ENCODE measurements at places on chromosomes 6 and 20.

DNA sequence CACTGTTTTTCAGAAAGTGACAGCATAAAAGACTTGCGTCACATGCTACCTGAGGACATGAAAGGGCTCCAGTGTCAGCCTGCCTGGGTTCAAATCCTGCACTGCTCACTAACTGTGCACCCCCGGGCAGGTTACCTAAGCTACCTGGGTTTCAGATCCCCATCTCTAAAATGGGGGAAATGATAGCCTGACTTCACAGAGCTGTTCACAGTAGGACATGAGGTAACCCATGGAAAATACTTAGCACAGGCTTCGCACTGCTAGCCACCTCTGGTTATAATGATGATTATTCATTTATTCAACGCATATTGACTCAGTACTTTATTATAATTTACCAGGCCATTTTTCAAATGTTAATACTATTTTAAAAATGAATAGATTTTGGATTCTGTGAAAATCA lies 23.0 kb downstream of the TBC1D7 start:
- H3K4me1 ChIP-seq = peaks cover 23% of the 10 kb centered on the region
- H3K27me3 ChIP-seq = no peaks in the 10 kb centered on the region
- H3K36me3 ChIP-seq = peaks cover 46% of the 10 kb centered on the region
- no peak overlapping the region for H3K27ac ChIP-seq

DNA sequence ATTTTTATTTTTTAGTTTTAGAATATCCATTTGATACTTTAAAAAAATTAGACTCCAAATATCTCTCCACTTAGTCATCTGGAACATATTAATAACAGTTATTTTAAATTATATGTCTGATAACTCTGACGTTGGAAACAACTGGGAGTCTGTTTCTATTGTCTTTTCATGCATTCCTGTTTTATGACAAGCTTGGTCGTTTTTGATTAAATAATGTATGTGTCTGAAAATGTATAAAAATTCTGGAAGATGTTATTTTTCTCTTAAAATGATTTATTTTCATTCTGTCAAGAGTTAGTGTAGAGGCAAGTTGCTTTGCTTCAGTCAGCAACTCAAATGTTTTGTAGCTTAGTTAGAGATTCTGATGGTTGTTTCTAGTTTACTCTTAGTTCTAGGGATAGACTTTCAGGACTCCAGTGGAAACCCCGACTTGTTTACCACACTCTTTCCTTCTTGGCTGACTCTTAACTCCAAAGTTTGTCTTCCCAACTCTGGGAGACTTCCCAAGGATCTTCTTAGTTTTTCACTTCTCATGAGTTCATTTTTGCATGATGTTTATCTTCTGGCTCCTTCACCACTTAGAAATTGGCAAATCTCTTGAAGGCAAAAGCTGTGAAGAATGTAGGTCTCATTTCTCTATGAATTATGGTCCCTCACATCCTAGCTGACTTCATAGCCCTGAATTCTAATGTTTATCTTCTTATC lies 190.9 kb downstream of the LAMA2 start:
- H3K27ac ChIP-seq = no peak overlapping the region
- H3K4me3 ChIP-seq = no peak overlapping the region
- no peaks in the 10 kb centered on the region for H3K27me3 ChIP-seq
- no peak for DNase-seq
- H3K4me1 ChIP-seq = no peaks in the 10 kb centered on the region
- H3K36me3 ChIP-seq = no peaks in the 10 kb centered on the region

DNA sequence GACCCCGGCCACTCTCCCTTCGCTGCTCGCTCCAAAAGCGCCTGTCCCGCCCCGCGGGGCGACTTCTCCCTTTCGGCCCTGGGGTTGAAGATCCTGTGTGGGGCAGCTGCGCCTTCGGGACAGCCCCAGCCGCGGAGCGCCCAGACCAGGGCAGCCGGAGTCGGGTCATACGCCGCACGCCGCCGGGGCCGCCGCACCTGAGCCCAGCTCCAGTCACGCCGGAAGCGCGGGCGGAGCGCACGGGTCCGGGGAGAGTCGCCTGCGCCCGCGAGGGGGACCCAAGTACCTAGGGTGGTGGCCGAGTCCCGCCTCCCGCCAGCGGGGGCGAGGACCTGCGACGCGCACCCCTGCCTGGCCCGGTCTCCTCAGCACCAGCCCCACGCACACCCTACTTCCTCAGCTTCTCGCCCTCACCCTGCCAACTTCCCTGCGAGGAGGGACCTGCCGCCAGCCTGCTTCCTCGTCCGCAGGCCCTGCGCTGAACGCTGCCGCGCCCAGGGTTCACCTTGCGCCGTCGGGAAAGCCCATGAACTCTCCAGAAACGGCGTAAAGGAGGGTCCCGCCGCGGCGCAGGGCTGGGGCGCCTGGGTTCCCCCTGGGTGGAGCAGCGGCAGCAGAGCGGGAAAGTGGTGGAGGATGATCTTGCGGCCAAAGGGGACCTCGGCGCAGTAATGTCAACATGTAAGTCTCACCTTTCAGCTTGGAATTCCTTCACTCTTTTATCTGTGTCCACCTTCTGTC lies at the start of gene ADGRG6:
Gene ADGRG6 (plus strand): TSS at position 357 of the 741 bp plus-strand sequence. CDS start 323 bp downstream, at position 680.
- no peaks in the 10 kb centered on the region for H3K36me3 ChIP-seq
- DNase-seq = peak; percentile 57
- peak within 1 kb of the TSS; percentile 77 for H3K4me3 ChIP-seq
- H3K27ac ChIP-seq = no peak within 1 kb of the TSS
- H3K27me3 ChIP-seq = peaks cover 42% of the 10 kb centered on the region

DNA sequence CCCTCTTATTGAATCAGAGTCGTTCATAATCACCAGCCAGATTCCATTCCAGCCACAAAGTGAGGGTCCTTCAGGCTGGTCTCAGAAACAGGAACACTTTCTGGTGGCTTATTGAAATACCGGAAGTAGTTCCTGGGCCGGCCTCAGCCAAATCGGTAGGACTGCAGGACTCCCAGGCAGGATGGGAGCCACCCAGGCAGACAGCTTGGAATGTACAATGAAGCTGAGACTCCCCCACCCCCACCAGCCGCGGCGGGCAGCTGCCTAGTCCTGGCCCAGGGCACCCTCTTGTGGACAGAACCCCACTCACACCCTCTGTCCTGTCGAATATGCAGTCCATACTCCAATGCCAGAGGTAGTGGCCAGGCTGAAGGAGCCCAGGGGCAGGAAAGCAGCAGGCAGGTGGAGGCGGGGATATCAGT lies 43.8 kb downstream of the MDFI start:
- H3K36me3 ChIP-seq = no peaks in the 10 kb centered on the region
- DNase-seq = peak; percentile 80
- H3K27ac ChIP-seq = no peak overlapping the region
- peaks cover 19% of the 10 kb centered on the region for H3K4me1 ChIP-seq
- H3K27me3 ChIP-seq = peaks cover 36% of the 10 kb centered on the region

- H3K27ac ChIP-seq = no peak overlapping the region
- no peak overlapping the region for H3K4me3 ChIP-seq
- DNase-seq = no peak
- H3K27me3 ChIP-seq = peaks cover 37% of the 10 kb centered on the region
These were observed 135.3 kb upstream of the KCNG1 start for GRCh38 chr20:51158226-51158625.

DNA sequence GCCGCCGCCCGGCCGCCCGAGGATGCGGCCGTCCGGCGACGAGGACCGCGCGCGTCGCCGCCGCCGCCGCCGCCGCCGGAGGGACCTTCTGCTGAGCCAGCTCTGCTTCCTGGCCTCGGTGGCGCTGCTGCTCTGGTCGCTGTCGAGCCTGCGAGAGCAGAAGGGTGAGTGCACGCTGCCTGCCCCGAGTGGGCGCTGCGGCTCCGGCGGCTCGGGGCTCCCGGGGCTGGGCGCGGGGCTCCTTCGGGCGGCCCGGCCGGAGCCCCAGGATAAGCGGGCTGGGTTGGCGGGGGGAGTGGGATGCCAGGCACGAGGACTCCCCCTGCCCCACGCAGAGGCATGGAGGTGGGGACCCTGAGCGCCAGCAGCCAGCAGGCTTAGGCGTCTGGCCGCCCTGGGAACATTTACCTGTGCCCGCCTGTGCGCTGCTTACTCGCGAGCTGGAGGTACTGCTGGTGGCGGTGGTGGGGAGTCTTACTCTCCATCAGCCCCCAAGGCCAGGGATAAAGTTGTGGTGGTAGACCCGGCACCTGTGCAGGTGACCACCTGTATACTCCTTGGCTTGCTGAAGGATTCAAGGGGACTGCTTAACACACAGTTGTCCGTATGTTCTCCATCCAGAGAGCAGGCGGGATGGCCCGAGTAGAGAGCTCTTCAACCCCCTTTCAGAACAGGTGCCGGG lies 520 bp downstream of the SLC24A3 start:
- H3K27ac ChIP-seq = no peak overlapping the region
- H3K36me3 ChIP-seq = no peaks in the 10 kb centered on the region
- no peaks in the 10 kb centered on the region for H3K4me1 ChIP-seq
- peak; percentile 31 for DNase-seq
- no peak overlapping the region for H3K4me3 ChIP-seq
- peaks cover 49% of the 10 kb centered on the region for H3K27me3 ChIP-seq

- no peak overlapping the region for H3K27ac ChIP-seq
- H3K4me3 ChIP-seq = no peak overlapping the region
- no peaks in the 10 kb centered on the region for H3K27me3 ChIP-seq
- no peak for DNase-seq
- no peaks in the 10 kb centered on the region for H3K4me1 ChIP-seq
These were observed 348.8 kb downstream of the PKHD1 start for GRCh38 chr6:51738614-51739013.

GRCh38 chr6:66796987-66797386 lies 1090.0 kb upstream of the EYS start:
- H3K4me1 ChIP-seq = no peaks in the 10 kb centered on the region
- H3K27me3 ChIP-seq = no peaks in the 10 kb centered on the region
- H3K36me3 ChIP-seq = no peaks in the 10 kb centered on the region
- DNase-seq = no peak
- no peak overlapping the region for H3K27ac ChIP-seq
- H3K4me3 ChIP-seq = no peak overlapping the region

DNA sequence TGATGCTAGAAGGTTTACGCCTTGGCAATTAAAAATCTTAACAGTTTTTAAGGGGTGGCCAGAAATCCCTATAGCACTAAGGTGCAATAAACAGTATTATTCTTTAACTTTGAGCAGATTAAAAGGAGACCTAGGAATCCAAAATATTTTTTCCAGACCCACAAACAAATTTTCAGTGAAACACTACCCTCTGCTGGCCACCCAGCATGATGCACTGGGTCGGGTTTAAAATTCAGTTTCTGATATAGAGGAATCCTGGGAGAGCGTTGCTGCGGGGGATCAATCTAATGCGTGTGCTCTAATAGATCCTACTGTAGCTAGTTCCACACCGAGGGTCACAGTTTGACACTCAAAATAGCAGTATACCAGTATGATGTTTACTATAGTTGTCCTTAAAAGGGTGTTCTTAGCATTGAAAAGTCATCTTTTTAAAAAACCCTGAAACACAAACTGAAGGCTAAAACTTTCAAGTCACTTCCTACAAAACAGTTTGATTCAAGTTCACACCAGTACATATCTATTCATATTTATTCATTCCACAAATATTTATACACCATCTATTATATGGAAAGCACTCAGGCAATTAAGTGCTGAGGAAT lies 10.2 kb downstream of the UBE3D start:
- no peak overlapping the region for H3K4me3 ChIP-seq
- H3K36me3 ChIP-seq = peaks cover 11% of the 10 kb centered on the region
- no peaks in the 10 kb centered on the region for H3K4me1 ChIP-seq
- peak; percentile 49 for DNase-seq
- H3K27ac ChIP-seq = no peak overlapping the region

GRCh38 chr20:41467220-41467619 lies 100.6 kb upstream of the EMILIN3 start:
- H3K4me1 ChIP-seq = peaks cover 3% of the 10 kb centered on the region
- DNase-seq = no peak
- H3K4me3 ChIP-seq = no peak overlapping the region
- no peak overlapping the region for H3K27ac ChIP-seq
- no peaks in the 10 kb centered on the region for H3K27me3 ChIP-seq

DNA sequence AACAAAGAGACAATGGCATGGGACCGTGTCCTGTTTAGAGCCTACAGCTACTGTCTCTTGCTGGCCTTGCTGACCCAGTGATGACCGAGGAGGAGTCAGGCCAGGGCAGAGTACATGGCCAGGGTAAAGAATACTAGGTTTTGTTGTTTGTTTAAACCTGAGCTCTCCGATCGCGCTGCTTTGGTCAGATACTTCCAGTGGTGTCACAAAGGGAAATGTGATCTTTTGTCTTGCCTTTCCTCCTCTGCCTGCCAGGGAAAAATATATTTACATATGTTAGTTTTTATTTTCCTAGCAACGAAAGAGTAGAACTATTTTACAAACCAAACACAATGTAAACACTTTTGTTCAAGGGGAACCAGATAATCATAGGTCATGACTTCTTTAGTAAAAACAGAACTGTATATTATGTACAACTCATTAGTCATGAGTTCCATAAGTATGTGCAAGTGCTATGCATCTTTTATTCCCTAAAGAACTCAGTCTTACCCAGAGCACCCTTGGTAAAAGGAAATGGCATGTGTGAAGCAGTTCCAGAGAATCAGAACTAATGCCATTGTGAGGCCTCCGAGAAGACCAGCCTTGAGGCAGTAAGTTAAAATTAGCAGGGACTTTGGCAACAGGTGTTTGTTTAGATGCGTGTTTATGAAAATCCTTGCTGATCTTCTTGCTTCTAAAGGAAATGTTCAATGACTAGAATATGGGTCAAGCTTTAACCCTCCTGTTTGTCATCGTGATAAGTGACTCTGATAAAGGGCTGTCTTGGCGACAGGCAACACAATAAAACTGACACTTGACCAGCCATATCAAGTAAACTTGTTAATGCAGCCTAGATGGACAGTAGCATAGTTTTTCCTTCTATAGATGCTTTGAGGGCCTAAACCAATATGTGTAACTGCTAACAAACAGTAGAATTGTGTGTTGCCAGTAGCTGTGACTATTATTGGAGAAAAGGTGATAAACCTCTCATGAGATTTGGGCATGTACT lies 204.6 kb downstream of the NKAIN2 start:
- no peak overlapping the region for H3K4me3 ChIP-seq
- H3K4me1 ChIP-seq = no peaks in the 10 kb centered on the region
- no peaks in the 10 kb centered on the region for H3K36me3 ChIP-seq
- H3K27me3 ChIP-seq = no peaks in the 10 kb centered on the region
- no peak for DNase-seq
- H3K27ac ChIP-seq = no peak overlapping the region

GRCh38 chr6:150631984-150632642 lies 32.4 kb downstream of the PLEKHG1 start:
- no peak overlapping the region for H3K4me3 ChIP-seq
- H3K36me3 ChIP-seq = no peaks in the 10 kb centered on the region
- H3K27me3 ChIP-seq = peaks cover 26% of the 10 kb centered on the region
- no peak for DNase-seq

GRCh38 chr6:157620944-157621343 lies 202.1 kb upstream of the SNX9 start:
- no peak overlapping the region for H3K4me3 ChIP-seq
- H3K27me3 ChIP-seq = peaks cover 4% of the 10 kb centered on the region
- H3K27ac ChIP-seq = no peak overlapping the region
- H3K4me1 ChIP-seq = no peaks in the 10 kb centered on the region
- no peaks in the 10 kb centered on the region for H3K36me3 ChIP-seq

DNA sequence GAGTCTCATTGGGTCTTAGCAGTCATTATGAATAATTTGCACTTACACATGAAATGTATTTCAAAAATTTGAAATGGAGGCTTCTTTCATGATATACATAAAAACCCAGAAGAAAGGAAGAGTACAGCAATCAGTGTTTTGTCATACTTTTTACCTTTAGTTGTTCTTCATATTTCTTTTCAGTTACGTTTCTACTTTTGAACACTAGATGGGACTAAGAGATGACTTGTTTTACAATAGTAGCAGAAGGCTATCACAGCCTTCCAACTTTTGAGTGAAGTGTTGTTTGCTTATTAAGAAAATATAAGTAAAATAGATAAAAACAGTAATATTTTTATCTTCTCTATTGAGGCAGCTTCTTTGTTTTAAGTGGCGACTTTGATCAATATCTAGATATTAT lies 58.1 kb downstream of the L3MBTL3 start:
- no peaks in the 10 kb centered on the region for H3K27me3 ChIP-seq
- no peak for DNase-seq
- H3K27ac ChIP-seq = no peak overlapping the region
- no peak overlapping the region for H3K4me3 ChIP-seq
- H3K36me3 ChIP-seq = peaks cover 31% of the 10 kb centered on the region
- peaks cover 31% of the 10 kb centered on the region for H3K4me1 ChIP-seq

All from activated naive CD4-positive, alpha-beta T cell treated with anti-CD3 and anti-CD28 coated beads, Interleukin-2, amount 10 ng/mL, durations not matched to agents 7 days and 5 days (primary cell).